Aorta (tissue), 5 donors: ENCODE measurements at places on chromosomes 7 and 10. TPM values are rescaled to one million over a fixed set of nuclear protein-coding genes. Genes with fewer than 3 reads are reported as not detected.
A peak's percentile ranks its signal among the peaks of the same experiment; 100 is the strongest.

The PLEKHA1 gene
- 46.1 TPM for total RNA-seq

The EEF1AKMT2 gene
- 14.7 TPM for total RNA-seq

The CALY gene
- total RNA-seq, result not detected

The PTCD1 gene
- 6.0 TPM for total RNA-seq

The OR2A7 gene
- 1.5 TPM for total RNA-seq

The BHLHA15 gene
- total RNA-seq, result not detected

The PIK3AP1 gene
- 10.1 TPM for total RNA-seq

The NOD1 gene
- 38.4 TPM for total RNA-seq

The CD36 gene
- total RNA-seq, result 114 TPM

The GDF2 gene
- total RNA-seq, result not detected

The FRA10AC1 gene
- 24.8 TPM for total RNA-seq

DNA sequence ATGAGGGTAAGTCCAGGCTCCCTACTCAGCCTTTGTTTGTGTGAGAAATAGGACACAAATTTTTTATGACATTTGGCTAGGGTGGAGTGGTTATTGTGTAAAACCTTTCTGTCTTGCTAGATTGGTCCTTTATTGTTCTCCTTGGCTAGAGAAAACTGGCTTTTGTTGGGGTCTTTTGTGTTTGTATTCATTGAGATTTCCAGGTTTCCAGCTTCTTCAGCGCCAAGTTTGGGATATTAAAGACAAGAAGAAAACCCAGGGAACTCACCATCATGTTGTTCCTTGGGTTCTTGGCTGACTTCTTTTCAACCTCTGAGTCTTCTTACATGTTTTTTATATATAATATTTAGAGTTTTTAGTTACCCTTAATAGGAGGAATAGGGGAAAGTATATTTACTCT is 310.0 kb downstream of the HPSE2 start:
- DNase-seq, result no peak

DNA sequence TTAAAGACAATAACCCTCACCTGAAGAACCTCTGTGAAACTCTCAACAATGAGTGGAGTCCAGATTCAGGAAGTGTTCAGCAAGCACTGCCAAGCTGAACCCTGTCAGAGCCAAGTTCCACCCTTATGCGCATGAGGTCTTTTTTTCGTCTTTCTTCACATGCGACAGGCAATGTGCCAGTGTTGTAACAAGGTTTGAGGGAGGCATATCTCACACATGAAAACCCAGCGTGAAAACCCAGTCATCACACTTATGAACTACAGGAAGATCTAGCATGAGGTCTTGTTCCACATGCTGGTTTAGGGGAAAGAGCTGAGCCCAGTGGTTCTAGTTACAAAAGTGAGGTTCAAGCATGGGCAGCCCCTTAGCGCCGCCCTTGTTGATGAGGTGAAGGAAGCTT is 49.7 kb downstream of the RABGEF1 start:
- DNase-seq, result no peak

DNA sequence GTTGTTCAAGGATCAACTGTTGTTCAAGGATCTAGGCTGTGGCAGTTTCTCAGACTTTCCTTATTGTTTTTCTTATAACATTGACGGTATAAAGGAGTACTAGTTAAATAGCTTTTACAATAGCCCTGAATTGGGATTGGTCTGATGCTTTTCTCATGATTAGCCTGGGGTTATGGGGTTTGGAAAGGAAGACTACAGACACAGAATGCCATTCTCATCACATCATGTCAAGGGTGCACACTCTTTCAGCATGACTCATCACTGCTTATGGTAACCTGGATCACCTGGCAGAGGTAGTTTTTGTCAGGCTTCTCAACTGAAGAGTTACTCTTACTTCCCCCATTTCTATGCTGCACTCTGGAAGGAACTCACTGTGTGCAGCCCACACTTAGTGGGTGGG is 194.2 kb upstream of the NPSR1 start:
- DNase-seq, result no peak

DNA sequence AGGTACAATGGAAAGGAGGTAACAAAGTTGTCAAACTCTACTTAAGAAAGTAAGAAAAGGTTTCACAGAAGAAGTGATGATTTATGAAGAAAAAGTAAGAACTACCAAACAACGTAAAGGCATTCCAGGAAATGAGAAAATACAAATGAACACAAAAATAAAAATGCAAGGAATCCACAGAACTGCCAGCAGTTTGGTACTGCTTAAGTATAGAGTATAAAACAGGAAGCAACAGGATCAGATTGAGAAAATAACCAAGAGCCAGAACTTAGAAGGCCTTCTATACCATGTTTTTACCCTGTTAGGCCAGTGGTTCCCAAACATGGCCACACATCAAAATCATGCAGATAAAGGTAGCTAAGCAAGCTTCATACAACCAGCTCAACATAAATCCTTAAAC is 9.2 kb downstream of the NDUFA5 start:
- DNase-seq, result no peak

GRCh38 chr7:452791-453455 is 66.7 kb downstream of the PDGFA start:
- DNase-seq, result no peak

DNA sequence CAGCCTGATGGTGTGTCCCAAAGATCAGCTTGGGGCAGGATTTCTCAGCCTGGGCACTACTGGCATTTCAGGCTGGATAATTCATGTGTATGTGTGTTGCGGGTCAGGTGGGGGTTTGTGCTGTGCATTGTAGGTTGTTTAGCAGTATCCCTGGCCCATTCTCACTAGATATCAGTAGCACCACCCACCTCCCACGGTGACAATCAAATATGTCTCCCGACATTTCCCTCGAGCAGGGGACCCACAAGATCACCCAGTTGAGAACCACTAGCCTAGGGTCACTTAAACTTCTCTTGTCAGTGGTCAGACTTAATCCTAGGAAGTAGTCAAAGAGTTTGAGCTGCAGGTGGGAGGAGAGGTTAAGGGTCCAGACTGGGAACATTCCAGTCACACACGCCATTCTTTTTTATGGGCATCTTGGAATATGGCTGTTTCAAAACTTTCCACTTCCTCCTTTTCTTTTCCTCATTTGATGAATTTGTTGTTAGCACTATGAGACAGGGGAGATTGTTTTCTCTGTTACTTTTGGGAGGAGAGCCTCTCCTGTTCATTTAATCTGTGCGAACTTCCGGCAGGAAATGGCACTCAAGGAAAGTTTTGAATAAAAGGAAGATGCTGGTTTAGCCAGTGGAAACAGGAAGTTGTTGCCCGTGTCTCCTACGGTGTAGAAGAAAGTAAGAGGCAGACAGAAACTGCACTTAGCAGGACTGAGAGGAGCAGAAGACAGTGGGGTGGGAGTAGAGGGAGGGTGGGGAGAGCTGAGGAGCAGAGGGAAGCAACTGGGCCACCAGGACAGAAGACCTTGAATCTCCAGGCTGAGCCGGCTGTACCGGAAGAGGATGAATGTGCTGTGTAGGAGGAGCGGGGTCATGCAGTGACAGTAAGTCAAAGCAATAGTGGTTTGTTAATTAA is 17.6 kb upstream of the EXOC6 start:
- DNase-seq, result no peak

DNA sequence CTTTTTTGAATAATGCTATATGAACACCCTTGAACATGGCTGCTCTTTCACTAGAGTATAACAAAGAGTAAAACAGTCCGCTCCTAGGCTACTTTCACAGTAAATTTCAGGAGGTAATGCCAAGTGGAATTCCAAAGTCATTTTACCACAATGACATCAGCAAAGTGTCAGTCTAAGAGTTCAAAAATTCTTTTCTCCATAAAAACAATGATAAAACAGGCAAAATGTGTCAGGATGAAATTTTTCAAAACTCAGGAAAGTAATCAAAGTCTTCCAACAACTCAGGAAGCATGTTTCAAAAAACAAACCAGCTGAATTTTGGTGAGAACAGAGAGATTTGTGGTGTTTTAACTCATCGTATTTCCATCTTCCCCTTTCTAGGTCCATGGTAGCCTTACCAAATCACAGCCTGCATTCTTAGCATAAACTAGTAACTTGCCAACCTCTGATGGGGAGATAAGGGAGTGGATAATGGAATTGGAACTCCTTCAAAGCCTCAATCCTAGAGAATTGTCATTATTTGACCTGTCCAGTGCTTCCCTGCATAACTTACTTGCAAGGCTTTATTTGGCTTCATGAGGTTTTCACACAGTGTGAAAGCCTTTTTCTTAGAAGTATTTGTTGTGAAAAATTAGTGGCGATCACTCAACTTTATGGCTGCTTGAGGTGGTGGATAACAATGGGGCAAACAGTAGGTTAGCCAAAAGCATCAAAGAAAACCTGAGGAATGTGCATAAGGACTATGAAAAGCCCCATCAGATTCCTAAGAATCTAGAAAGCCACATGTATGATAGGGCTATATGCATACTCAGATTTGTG is 302.7 kb downstream of the HDAC9 start:
- no peak for DNase-seq

- no peak for DNase-seq
Measured at GRCh38 chr7:86939197-86939814, 120.1 kb downstream of the ELAPOR2 start.

- peak; percentile 45 for DNase-seq
Measured at GRCh38 chr10:86372119-86372783, 5.7 kb upstream of the GRID1 start.

DNA sequence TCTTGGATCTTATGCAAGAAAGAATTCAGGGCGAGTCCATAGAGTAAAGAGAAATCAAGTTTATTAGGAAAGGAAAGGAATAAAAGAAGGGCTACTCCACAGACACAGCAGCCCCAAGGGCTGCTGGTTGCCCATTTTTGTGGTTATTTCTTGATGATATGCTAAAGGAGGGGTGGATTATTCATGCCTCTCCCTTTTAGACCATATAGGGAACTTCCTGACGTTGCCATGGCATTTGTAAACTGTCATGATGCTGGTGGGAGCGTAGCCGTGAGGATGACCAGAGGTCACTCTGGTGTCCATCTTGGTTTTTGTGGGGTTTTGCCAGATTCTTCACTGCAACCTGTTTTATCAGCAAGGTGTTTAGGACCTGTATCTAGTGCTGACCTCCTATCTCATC is 115.4 kb upstream of the CARD11 start:
- DNase-seq, result no peak

- DNase-seq, result no peak
Measured at GRCh38 chr10:122682522-122682921, 17.1 kb downstream of the C10orf120 start.

GRCh38 chr10:31004611-31005193 is 27.0 kb downstream of the ZNF438 start:
- no peak for DNase-seq

DNA sequence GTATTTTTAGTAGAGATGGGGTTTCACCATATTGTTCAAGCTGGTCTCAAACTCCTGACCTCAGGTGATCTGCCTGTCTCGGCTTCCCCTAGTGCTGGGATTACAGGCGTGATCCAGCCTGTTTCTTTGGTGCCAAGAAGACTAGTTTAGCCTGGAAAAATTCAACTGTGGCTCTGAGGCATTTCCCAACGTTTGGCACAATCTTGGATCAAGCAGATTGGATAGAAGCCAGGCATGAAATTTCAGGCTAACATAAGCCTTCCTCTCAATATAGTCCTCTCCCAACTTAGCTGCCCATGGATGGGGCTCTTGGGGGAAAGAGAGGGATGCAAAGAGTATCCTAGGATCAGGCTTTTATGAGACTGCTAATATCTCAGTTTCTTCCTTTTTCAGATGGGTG is 53.8 kb downstream of the APBB1IP start:
- DNase-seq, result no peak

DNA sequence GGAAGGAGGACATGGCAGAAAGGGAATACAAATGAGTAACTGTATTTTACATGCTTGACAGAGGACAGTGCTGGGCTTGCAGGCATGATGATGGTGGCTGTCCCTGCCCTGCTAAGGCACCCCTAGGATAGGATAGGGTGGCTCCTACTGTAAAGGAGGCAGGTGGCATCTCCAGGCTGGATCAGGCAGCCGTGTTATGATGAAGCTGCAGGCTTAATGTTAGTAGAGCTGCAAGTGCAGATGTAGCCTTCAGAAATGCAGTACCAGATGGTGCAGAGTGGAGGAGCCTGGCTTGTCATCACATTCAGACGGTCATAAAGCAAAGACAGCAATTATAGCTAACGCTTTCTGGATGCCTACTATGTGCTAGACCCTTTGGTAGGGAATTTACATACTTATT is 287.9 kb upstream of the PODXL start:
- no peak for DNase-seq

DNA sequence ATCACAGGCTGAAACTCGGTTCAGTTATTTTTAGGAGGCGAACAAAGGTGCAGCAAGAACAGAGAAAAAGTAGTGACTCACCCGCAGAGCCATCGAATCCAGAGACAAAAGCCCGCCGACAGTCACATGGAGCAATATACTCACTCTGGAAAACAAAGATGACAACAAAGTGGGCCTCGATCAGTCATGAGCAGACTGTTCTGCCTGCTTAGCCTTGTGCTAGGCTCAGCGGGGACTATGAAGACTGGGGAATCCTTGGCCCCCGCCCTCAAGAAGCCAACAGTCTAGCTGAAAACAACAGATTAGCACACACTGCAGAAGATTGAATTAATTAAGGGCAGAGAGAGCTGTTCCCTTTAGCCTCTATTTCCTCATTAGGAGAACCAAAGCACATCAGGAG is 30.4 kb downstream of the XPNPEP1 start:
- DNase-seq, result no peak

DNA sequence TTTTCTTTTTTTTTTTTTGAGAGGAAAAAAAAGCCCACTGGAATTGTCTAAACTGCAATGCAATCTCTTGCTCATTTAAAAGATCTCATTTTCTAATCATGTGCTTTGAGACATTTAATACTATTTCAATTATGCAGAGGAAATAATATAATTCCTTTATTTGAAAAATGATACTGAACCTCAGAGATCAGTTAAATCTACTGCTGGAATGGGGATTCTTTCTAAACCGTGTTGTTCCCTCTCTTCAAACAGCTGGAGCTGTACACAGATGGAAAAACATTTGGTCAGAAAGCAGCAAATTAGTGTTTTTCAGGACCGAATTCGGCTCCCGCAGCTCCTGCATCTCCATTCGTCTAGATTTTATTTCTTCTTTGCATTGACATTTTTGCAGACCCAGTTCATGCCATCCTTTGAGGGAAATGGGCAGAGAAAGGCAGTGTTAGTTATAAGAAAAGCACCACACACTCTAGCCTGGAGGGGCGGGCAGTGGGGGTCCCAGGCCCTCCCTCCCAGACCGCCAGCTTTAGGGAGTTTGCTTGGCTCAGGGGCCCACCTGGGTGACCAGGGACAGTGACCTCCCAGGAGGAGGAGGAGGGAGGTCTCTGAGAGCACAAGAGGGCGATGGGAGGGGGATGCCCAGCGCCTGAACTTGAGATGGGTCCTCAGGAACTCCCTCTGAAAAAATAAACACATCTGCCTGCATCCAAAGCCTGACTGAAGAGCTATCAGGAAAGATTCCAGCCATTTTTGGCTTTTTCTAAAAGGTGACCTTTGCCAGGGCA is 32.4 kb downstream of the TRIM8 start:
- no peak for DNase-seq

- no peak for DNase-seq
Measured at GRCh38 chr7:25460433-25460832, 232.1 kb upstream of the NPVF start.
